ENCODE measurements at places on chromosomes 16 and 17.

GRCh38 chr17:80168371-80168770, 1.5 kb upstream of the CARD14 start:
- no peak for DNase-seq

GRCh38 chr17:14197586-14197985, 39.1 kb downstream of the CDRT15 start:
- no peak for DNase-seq

DNA sequence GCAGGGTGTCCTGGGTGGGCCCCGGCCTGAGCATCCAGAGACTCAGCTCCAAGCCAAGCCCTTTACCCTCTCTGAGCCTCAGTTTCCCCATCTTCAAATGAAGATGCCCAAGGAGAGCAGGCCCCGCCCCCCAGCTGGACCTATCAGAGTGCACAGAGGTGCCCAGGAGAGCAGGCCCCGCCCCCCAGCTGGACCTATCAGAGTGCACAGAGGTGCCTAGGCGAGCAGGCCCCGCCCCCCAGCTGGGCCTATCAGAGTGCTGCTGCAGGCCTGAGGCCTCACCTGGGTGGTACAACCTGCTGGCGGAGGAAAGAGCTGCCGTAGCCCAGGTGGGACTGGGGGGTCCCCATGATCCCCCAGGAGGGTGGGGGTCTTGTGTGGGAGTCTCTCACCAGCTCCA, 3.4 kb upstream of the SSTR5 start:
- no peak for DNase-seq

DNA sequence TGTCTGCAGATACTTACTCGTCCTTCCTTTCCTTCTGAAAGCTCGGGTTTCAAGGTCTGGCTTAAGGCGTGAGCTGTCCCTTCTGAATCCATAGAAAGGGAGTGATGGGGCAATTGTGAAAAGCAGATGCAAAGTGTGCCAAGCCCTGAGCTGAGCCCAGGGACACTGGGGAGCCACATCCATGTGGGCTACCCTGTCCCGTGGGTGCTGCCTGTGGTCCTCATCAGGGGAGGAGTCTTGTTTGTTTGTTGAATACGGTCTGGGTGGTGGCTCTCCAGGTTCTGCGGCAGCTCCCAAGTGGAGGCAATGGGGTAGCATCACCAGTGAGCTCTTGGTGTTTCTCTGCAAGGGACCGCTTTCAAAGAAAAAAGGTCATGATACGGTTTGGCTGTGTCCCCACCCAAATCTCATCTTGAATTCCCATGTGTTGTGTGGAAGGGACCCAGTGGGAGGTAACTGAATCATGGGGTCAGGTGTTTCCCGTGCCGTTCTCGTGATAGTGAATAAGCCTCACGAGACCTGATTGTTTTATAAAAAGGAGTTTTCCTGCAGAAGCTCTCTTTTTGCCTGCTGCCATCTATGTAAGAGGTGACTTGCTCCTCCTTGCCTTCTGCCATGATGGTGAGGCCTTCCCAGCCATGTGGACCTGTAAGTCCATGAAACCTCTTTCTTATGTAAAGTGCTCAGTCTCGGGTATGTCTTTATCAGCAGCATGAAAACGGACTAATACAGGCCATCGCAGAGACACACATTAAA, 1.0 kb upstream of the ALG1 start:
- DNase-seq = no peak

- no peak for DNase-seq
These were observed 11.3 kb upstream of the RBFOX3 start for GRCh38 chr17:79622122-79622601.

DNA sequence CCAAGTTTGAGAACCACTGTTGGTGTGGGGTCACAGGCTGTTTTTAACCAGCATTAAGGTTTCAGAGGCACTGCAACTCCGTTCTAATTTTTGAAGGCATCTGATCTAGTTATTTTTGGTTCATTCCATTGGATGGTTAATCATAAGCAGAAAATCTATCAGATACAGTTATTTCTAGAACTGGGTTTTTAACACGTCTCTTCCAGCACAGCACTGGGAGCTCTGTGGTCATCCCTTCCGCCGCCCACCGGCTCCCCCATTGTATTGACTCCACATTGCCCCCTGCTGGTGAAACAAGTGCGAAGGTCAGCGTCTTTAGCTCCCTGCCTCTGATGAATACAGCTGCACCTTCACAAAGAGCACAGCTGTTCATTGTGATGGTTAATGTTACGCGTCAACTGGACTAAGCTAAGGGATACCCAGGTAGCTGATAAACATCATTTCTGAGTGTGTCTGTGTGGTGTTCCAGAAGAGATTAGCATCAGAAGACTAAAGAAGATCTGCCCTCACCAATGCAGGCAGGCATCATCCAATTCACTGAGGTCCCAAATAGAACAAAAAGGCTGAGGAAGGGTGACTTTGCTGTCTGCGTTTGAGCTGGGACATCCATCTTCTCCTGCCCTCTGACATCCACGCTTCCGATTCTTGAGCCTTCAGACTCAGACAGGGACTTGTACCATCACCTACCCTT, 8.5 kb downstream of the CCL18 start:
- peak; percentile 63 for DNase-seq

DNA sequence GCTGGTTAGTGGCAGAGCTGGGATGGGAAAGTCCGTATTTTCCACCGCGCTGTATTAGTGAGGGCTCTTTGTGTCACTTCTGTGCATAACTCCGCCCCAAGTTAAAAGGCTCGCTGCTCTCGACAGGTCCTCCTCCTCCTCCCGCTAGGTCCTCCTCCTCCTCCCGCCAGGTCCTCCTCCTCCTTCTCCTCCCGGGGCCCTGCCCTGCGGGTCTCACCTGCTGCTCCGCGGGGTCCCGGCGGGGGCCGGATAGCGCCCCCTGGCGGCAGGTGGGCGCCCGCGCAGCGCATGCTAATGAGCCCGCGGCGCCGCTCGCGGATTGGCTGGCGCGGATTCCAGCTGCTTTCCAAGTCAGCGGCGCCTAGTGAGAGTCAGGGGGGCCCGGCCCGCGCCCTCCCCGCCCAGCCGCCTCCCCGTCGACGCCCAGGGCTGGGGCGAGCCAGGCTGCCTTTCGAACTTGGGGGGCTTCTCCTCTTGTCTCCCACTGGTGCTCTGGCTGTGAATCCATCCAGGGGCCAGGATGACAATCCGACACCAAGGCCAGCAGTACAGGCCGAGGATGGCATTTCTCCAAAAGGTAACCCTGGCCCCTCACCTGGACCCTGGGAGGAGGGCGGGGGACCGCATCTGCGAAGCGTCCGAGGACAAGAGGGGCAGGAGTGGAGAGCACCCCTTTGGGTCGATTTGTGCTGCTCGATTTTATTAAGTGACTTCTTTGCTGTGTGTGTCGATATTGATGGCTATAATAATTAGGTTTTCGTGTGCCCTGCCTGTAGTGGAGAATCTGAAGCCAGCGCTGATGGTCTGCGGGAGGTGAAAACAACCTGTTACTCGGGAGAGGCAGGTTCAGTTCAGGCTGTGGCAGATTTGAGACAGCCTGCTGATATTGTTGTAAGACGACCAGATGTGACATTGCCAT, at the start of gene RGS9:
RGS9 (plus strand) TSS at position 350 of the 919 bp plus-strand sequence; CDS start at position 521, 171 bp downstream.
- DNase-seq = peak; percentile 66

DNA sequence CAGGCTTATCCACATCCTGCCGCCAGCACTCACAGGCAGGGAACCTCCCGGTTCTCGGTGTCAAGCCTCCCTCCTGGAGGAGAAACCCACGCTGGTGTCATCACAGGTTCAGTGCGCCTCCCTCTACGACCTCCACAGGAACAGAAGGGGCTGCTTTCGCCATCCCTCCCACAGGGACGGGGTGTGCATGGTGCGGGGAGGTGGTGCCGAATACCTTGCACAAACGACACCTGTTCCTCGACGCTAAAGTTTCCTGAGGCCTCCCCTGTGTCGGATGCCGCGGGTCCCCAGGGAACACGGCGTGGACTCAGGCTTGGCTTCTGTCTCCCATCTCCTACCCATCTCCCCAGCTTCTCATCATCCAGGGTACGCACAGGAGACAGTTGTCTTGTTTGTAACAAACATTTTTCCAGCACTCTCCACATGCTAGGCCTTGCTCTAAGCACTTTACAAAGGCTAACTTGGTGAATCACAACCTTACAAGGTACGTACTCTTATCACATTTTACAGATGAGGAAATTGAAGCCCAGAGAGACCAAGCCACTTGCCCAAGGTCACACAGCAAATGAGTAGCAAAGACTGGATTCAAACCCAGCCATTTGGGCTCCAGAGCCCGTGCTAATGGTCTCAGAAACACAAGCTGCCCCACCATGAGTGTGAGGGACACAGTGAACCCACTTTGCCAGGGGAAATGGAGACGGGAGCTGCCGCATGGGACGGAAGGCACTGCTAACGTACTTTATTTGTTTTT, 271.6 kb downstream of the C16orf95 start:
- no peak for DNase-seq

DNA sequence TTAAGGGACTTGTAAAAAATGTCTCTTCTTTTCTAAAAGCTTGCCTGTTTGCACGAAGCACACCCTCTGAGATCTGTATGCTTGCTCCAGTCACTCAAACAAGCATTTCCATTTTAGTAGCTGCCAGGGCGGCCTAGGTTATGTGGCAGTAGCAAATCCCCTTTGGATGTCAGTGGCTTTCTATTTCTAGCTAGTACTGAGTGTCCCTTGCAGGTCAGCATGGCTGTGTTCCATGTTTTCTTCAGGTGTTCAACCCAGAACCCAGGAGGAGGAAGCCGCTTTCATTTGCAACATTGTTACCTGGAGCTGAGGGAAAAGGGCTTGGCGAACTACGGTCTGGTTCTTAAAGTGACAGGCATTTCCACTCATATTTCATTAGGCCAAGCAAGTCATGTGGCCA, 36.4 kb downstream of the FOXL1 start:
- DNase-seq = no peak

- DNase-seq = peak; percentile 27
These were observed 13.5 kb upstream of the DYNLRB2 start for GRCh38 chr16:80527297-80527696.

DNA sequence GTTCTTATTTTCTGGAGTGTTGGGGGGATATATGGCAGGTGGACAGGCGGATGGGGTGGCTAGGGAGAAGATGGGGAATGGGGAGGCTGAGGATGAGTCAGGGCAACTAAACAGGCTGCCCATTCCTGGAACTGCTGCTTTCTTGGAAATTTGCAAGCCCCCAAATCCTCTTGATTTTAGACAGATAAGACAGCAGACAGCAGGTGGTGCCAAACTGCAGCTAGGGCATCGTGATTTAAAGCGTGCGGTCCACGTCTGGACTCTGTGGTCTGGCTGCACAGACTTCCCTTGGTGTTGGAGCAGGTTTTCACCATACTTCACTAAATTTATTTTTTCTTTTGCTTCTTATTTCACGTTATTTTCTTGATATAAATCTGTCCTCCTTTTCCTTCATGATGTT, 10.9 kb upstream of the KRT24 start:
- no peak for DNase-seq

DNA sequence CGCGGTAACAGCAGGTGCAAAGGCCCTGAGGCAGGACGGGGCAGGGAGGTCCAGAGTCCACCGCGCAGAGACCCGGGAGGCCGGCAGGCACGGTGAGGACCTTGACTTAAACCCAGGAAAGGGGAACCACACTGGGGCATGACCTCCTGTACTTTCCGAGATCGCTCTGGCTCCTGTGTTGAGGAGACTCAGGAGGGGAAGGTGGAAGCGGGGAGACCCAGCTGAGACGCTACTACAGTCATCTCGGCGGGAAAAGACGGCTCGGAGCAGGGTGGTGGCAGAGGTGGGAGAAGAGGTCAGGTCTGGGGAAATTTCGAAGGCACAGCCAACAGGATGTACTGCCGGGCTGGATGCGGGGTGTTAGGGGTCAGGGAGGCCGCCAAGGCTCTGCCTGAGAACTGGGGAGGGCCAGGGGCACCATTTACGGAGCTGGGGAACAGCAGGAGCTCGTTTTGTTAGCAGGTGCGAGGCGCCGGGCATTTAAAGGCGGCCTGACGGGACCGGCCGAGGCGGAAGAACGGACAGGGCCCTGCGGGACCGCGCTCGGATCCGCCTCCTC, 22.3 kb downstream of the NPTX1 start:
- no peak for DNase-seq

DNA sequence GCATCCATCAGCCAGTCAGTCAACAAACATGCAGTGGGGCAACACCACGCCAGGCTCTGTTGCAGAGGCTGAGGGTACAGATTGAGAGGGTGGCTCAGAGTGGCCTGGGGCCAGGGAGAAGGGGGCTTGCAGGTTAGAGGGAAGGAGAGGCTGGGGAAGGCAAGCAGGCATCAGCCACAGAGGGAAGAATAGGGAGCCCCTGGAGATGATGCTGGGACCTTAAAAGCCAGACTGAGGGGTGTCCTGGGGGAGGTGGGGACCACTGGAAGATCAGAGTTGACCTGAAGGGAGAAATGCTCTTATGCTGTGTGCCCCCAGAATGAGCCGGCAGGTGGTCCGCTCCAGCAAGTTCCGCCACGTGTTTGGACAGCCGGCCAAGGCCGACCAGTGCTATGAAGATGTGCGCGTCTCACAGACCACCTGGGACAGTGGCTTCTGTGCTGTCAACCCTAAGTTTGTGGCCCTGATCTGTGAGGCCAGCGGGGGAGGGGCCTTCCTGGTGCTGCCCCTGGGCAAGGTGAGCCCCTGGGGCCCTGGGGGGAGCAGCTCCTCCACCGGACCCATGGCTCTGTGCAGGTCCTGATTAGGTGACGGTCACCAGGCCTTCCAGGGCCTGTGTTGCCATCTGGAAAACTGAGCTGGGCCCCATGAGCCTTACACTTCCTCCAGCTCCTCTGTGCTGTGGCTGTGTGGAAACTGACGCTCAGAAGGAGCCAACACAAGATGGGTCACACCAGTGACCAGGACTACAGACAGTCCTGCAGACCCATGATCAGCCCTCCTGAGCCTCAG, 1.7 kb downstream of the CORO1A start:
- no peak for DNase-seq

DNA sequence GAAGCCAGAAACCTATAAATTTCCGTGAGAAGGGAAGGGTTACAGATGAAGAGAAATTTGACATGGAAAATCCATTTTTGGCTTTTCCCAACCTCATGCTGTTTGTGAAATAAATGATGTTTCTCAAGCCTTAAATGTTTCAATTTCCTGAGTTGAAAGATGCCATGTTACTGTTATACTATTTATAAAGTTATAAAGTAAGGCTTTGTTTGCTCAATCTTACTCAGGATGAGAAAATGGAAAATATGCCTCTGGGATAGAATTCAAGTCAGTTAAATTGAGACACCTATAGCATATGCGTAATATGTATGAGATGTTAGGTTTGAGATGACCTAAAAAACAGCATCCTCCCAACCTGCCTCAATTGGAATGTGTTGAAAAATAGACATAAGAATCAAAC, 19.9 kb upstream of the FAM20A start:
- no peak for DNase-seq

- DNase-seq = no peak
These were observed 1138.5 kb downstream of the CDH11 start for GRCh38 chr16:63983401-63983800.

Data from cardiac muscle cell (in vitro differentiated cells and primary cell).